ENCODE measurements at places on chromosomes 3 and 15.

DNA sequence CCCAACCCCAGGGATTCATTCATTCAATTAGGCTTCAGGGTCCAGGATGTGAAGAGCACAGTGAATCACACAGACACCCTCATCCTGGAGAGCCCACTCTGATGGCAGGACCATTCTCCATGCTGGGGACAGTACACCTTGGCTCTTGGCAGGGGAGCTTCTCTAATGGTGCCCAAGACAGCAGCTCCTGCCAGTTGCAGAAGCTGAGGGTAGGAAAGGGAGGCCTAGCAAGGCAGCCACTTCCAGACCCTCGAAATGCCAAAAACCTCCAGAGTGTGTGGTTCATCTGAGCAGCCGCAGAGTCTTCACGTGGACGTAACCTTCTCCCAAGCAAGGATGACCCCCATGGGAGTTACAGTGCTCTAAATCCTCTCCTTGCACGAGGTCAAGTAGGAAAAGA, 186.2 kb downstream of the XXYLT1 start:
- DNase-seq, result no peak

DNA sequence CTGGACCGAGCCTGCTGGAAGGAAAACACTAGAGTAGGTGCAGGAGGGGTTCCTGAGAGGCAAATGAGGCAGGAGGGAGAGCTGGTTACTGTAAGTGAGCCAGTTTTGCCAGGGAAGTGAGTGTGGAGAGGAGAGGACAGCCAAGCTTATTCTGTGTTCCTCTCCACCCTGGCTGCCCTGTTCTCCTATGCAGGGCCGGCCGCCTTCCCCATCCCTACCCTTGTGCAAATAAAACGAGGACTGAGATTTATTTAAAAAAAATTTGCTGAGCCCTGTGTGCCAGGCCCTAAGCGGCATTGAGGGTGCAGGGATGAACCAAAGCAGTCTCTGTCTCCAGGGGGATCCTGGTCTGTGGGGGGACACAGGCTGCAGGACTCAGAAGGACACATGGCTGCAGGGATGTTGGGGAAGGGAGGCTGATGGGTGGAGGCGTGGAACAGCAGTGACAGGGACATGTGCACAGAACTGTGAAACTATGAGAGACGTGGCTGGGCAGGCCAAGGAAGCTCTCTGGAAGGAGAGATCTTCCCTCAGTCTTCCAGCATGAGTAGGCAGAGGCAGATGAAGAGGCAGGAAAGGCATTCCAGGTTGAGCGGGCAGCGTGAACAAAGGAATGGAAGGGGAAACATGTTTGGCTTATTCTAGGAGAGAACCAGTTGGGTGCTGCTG, 12.1 kb downstream of the CORO2B start:
- no peak for DNase-seq

DNA sequence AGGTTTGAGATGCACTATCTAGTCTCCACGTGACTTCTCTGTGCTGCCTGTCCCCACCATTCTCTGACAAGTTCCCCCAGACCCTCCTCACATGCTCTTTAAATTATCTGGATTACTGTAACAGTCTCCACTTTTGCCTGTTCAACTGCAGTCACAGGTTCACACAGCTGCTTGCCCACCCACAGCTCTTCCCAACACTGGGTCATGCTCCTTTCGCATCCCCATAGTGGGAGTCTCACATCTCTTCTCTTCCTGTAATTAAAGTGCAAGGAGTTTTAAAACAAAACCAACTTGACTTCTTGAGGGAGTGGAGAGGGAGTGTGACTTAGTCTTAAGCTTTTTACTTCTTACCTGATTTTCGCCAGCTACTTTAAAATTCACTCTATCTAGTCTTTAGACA, 178.8 kb downstream of the PLCL2 start:
- DNase-seq, result no peak

DNA sequence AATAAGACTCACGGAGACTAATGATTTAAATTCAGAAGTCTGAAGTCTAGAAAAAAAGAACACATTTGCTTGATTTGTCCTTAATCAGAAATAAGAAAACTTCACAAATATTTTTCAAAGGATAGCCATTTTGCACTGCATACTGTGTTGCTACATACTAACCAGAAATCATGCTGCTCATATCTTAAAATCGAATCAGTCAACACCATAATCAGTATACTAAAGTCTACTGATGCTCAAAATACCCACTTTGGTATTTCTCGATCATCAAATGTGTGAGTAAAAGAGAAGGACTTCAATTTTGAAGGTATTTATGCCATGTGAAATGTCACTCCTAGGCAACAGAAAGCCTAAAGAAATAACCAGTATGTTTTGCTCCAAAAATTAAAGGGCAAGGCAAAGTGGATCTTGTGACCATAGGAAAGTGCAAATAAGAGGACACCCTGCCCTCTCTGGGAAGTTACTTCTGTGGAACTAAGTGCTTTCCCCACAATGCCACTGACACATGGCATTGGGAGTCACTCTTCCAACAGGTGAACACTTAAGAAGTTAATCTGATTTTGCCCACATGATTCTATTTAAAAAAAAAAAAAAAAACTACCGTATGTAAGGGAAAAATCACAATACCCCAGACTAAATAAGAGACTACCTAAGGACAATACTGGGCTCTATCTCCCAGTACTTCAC, 2.7 kb downstream of the LRIG1 start:
- no peak for DNase-seq

GRCh38 chr3:4536260-4536659, 43.1 kb downstream of the ITPR1 start:
- DNase-seq, result no peak

- DNase-seq, result no peak
Measured at GRCh38 chr3:128316481-128316891, 150.2 kb downstream of the DNAJB8 start.

- no peak for DNase-seq
Measured at GRCh38 chr15:85382942-85383341, 2.5 kb downstream of the AKAP13 start.

GRCh38 chr15:80789796-80790195, 10.6 kb downstream of the CEMIP start:
- no peak for DNase-seq

DNA sequence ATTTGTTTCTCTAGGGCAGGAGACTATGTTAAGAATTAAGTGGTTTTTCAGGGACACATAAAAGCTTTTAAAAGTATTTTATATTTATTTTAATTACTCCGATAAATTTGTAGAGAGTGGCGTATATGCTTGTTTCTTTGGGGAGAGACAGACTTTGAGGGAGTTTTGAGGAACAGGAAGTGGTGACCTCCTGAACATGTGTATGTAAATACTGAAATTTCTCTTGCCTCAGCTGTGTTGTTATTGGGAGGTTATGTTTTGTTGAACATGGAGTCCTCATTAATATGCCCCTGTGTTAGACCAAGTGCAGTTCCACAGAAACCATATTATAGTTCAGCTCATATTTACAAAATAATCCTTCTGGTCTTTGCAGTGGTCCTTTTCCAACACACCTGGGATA, 41.8 kb upstream of the UTS2B start:
- DNase-seq, result no peak

DNA sequence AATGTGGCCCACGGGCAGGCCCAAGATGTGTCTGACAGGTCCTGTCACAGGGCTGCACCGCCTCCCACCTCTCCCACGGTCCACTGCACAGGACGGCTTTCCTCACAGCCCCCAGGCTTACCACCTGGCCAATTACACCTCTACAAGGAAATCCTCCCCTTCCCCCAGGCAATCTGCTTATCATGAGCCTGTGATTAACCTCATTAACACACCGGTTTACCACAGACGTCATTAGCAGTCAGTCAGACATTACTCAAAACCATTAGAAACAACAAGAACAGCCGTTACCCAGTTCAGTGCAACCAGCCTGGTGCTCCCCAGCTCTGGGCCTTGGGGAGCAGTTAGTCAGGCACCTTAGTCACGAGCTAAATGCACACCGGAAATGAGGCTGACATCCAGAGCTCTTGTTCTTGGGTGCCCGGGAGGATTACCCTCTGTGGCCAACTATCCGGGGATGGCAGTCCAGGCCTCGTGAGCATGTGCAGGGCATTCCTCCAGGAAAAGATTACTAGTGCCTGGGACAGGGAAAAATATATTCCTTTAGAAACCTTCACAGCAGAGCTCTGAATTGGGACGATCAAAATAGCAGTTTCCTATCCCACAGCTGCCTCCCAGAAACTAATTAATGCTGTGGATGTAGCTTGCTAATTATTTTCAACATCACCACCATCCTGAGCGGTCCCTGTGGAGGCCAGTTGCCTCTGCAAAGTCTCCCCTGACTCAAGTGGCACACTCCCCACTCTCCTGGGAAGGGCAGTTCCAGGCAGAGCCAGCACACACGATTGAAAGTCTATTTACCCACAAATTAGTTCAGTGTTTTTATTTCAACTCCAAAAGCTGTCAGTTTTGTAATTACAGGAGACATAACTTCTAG, 117.4 kb upstream of the ZBED2 start:
- no peak for DNase-seq

GRCh38 chr15:96349857-96350720, 19.6 kb downstream of the NR2F2 start:
- DNase-seq, result no peak

GRCh38 chr15:100763835-100764750, 115.5 kb upstream of the ALDH1A3 start:
- no peak for DNase-seq

All from frontal cortex (tissue), 4 donors.